Neural progenitor cell (in vitro differentiated cells): ENCODE measurements at places on chromosomes 16 and 17.

GRCh38 chr16:22284637-22285036 is 12.6 kb upstream of the POLR3E start:
- no peak for DNase-seq

DNA sequence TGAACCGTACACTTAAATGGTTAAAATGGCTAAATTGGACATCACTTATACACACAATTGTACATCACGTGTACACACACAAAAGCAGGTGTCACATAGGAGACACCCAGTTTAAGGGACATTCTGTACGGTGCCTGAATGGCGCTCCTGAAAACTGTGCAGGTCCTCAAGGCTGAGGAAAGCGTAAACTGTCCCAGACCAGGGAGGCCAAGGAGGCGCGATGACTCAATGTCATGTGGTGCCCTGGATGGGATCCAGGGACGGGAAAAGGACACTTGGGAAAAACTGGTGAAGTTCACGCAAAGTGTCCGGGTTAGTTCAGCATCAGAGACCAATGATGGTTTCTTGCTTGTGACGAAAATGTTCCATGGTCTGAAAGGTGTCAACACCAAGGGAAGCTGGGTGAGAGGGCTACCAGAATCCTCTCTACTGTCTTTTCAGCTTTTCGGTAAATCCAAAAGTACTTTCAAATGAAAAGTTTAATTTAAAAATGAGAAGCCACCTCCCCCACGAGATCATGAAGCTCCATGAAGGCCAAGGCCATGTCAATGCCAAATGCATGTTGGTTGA is 112.2 kb downstream of the CMIP start:
- no peak for DNase-seq

- peak; percentile 10 for DNase-seq
Measured at GRCh38 chr17:17028878-17029535, 13.2 kb upstream of the MPRIP start.

- peak; percentile 61 for DNase-seq
Measured at GRCh38 chr16:24036614-24037013, 200.8 kb downstream of the PRKCB start.

DNA sequence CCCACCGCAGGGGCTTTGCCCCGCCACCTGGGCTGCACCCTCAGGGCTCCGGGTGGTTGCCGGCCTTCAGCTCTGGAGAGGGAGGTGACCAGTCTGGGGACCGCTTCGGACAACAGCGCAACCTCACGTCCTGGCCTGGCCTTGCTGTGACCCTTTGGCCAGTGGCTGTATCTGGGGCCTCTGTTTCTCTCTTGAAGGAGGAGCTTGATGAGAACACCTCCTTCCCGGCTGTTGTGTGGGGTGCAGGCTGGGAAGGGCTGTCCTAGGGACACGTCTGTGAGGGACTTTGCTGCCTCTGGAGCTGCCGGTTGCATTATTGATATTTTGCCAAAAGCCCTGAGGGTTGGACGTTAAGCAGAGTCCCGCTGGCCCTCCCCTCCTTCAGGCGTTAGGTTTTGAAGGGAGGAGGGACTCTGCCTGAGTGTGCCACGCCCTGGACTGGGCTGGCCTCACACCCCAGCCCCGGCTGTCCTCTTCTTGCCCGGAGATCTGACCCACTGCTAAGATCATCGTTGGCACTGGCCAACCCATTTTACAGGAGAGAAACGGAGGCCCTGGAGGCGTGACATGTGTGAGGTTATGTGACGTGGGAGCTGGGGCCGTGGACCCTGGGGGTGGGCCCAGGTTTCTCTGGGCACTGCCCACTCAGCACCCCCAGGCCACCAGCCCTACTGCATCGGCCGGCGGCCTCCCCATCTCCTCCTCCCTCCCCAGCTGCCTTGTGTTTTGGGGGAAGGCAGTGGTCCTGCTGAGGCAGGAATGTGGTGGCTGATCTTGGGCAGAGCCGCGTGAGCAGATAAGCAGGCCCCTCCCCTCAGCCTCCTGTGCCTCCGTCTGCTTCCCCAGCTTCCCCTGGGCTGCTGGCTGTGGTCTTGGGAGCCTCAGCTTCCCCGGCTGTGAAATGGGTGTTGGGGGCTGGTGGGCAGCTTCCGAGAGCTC is 8.5 kb downstream of the ZFPM1 start:
- peak; percentile 83 for DNase-seq

DNA sequence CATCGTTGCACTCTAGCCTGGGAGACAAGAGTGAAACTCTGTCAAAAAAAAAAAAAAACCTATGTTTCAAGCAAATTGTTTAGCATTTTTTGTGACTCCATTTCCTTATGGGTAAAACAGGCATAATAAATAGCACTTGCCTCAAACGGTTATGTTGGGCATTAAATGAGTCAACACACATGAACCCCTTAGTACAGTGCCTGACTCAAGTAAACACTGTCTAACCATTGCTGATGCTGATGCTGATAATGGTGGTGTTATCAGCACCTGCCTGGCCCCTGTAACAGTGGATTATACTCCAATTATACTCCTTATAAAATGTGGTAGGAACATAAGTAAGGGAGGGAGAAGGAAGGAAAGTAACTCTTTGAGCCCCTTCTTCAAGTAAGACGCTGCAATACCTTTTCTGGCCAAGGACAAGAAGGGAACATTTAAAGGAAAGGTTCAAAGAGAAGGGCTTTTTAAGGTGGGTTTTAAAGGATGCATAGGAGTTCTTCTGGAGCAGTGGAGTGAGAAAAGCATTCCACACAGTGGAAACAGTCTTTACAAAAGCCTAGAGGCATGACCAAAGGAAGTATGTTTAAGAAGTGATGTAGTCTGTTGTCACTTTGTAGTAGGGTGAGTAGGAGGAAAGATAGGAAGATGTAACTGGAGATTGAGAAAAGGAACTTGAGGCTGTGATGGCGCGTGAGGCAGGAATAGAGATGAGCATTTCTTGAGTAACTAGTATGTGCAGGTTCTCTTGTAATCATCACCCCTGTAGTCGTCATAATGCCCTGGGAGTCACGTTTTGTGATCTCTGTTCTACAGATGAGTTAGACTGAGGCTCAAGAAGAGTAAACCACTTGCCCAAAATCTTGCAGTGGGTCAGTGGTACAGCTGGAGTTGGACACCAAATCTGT is 4.3 kb downstream of the SCNN1B start:
- DNase-seq, result no peak

DNA sequence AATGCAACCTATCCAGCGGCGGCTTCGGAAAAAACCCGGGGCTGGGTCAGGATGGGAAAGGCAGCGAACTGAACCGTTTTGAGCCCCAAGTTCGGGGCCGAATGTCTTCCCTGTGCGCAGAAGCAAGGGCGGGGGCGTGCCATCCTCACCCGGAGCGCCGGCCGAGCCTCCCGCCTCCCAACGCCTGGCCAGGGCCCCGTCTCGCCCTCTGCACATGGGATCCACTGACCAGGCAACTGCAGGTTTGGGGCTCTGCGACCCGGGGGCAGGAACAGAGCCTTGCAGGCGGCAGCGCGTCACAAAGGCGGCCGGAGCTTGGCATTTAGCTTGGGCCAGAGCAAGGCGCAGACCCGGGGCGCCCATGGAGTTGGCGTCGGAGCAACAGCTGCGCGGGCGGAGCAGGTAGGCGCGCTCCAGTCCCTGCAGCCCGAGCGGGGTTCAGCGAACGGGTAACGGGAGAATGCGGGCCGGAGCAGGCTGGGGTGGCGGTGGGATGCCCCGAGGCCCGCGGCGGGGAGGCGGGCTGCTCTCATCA is at the start of gene FBXO39:
Gene FBXO39, plus strand, starts transcription at position 345 of the 535 bp plus-strand sequence. CDS start 3,654 bp downstream, outside the sequence.
- peak; percentile 66 for DNase-seq

- DNase-seq, result peak; percentile 67
Measured at GRCh38 chr17:80475910-80476876, at the start of gene NPTX1. Gene NPTX1 (minus strand): TSS chr17:80476607. CDS start chr17:80476446, 161 bp downstream.

GRCh38 chr17:6070913-6071511 is 833 bp downstream of the WSCD1 start:
- peak; percentile 48 for DNase-seq

DNA sequence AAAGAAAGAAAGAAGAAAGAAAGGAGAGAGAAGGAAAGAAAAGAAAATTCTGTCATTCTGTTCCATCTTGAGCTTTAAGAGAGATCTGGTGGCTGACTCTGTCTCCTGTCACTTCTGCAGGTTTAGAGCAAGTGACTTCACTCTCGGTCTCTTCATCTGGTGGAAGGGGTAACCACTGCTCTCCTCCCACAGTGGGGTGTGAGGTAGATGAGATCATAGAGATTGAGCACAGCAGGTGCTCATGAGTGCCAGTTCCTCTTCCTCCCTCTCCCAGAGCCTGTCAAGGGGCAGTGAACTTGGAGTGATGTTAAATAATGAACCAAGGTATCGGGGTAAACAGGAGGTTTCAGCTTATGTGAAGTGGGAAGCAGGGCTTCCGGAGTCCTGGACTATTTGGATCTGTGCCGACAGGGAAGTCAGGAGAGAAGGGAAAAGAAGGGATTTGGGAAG is 47.7 kb downstream of the BEAN1 start:
- no peak for DNase-seq
